ENCODE measurements at places on chromosomes 6 and 20.
A peak's percentile ranks its signal among the peaks of the same experiment; 100 is the strongest.

DNA sequence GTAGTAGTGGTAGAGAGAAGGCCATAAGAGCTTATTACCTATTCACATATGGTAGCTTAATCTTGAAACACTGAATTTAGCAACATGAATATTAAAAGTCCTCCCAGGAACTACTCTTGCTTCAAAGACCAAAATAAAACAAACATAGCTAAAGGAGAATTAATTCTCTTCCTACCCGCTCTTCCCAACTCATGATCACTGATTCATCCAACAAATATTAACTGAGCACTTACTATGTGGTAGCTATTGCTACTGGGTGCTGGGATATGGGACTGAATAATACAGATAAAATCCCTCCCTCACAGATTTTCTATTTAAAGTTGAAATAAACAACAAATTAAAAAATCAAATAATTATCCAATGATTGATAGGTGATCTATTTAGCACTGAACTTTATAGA is 287.1 kb downstream of the BTBD9 start:
- no peak for DNase-seq

DNA sequence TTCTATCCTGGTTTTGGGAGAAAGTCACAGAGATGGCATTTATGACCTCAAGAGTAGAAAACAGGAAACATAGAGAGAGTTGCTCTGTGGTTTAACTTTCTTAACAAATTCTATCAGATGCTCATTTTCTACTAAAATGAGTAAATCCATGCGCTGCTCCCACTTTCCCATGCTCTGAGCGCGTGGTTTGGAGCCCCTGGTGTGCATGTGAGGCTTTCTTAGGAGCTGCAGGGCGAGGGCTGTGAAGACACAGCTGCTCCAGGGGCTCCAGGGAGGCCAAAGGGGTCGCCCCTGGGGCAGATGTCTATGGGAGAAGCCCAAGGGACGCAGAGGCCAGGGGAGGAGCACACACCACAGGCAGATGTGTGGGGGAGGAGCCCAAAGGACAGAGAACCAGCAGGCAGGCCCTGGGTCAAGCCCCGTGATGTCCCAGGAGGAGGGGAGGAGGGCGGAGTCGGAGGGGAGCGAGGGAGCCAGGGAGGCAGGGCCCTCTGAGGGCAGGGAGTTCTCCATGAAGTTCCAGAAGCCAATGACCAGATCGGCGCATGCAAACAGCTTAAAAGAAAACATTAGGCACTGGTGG is 122.9 kb downstream of the IRF4 start:
- no peak for DNase-seq

GRCh38 chr6:130696806-130697205 is 130.4 kb upstream of the SMLR1 start:
- DNase-seq = no peak

- peak; percentile 53 for DNase-seq
These were observed 128.9 kb upstream of the ZNF184 start for GRCh38 chr6:27601668-27602254.

DNA sequence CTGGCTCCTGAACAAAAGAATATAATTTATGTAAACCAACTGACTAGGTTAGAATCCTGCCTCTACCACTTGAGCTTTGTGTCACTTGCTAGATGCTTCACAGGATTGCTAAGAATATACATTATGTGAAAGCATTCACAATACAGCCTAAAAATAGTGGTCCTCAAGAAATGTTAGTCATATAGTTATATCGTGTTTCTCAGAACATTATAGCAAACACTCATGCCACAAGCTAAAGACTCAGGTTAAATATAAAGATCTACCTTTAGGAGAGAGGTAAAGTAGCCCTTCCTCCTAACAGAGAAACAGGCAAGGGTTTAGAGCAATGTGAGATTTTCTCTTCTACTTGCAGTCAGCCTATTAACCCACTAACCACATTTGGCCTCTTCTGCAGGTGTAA is 17.8 kb upstream of the ALDH8A1 start:
- no peak for DNase-seq

All from T-helper 1 cell (primary cell).